Suppressor macrophage (primary cell): ENCODE measurements at places on chromosomes 16 and 17.

- peak; percentile 80 for DNase-seq
These were observed 7.6 kb downstream of the EPX start for GRCh38 chr17:58200024-58200633.

DNA sequence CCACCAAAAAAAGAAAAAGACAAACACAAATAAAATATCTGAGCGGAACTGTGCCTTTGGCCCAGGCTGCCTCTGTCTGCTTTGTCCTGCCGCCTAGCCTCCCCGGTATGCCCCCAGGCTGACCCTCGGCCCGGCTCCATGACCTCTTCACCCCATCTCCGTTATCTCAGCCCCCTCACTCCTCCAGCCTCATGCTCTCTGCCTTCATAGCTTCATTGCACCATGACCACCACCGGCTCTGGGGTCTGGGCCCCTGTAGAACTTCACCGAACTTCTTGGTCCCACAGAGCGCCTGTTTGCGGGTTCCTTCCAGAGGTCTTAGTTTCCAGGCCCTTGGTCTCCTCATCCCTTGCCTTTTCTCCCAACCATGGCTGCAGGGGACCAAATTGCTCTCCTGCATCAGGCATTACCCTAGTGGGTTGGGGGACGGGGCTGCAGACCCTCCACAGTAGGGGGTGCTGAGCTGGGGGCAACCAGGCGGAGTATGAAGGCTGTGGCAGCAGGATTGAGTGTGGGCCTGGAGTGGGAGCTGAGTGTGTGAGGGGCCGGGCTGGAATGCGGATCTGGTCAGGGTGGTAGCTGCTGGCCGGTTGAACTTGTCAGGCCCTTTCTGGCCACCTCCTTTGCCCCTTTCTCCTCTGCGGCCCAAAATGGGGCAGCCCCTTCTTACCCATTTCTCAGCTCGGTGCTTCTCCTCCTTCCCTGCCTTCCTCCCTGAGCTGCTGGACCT lies 6.9 kb downstream of the HIRIP3 start:
- no peak for DNase-seq

- peak; percentile 75 for DNase-seq
These were observed 9.4 kb downstream of the SNX20 start for GRCh38 chr16:50671644-50672260.

DNA sequence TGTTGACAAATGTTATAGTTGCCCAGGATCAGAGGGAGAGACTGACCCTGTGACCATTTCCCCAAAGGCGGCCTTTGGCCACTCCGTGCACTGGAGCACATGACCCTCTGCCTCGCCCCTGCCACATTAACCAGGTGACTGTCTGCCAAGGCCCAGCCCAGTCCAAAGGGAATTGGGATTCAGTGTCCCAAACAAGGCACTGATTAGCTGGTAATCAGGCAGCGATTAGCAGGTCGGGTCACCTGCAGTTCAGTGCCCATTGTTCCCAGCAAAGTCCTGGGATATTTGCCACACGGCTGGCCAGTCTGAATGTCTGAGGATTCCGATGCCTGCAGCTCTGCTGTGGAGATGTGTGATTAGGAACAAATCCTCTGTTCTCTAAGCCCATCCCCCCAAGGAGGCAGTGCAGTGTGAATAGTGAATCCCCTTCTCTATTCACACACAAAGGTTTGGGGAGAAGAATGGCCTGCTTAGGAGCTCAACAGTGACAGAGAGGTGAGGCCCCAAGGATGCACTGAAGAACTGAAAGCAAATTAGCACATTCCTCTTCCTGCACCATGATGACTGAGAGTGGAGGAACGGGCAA lies 123.1 kb upstream of the MAF start:
- DNase-seq: no peak

- DNase-seq: no peak
These were observed 1.3 kb upstream of the KRTAP4-9 start for GRCh38 chr17:41103896-41104295.

GRCh38 chr16:2250652-2251295 lies 613 bp downstream of the ECI1 start:
- no peak for DNase-seq

DNA sequence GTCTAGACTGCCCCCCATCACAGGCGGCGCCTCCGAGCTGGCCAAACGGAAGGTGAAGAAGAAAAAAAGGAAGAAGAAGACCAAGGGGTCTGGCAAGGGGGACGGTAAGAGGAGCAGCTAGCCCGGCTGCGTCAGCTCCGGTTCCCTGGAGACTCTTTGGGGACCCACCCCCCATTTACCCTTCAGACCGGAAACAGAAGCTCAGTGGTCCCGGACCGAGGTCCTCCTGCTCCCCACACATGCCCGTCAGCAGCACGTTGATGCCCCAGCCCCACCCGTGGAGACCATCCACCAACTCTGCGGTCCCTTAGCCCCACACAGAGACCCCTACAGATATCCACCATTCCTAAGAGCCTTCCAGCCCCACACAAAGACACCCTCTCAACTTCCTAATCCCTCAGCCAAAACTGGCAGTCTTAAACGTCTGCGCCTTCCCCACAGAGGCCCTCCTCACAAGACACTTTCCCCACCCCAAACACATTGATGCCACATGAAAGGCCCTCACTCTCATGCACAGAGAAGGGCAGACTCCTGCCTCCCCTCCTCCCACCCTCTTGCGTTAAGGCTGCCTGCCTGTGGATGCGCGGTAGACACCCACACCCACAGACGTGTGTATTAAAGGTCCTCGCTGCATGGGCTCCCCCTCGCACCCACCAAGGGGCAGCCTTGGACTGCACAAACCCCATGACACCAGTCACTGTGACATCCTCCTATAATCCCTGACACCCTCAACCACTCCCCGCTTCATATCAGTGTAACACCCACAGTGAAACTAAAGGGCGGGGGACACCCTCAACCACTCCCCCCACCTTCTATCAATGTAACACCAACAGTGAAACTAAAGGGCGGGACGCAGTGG lies 58.2 kb upstream of the RPH3AL start:
- peak; percentile 47 for DNase-seq

GRCh38 chr17:82941021-82942001 lies 101.5 kb upstream of the ZNF750 start:
- no peak for DNase-seq

GRCh38 chr16:4607841-4608703 lies 6.6 kb downstream of the UBALD1 start:
- no peak for DNase-seq

DNA sequence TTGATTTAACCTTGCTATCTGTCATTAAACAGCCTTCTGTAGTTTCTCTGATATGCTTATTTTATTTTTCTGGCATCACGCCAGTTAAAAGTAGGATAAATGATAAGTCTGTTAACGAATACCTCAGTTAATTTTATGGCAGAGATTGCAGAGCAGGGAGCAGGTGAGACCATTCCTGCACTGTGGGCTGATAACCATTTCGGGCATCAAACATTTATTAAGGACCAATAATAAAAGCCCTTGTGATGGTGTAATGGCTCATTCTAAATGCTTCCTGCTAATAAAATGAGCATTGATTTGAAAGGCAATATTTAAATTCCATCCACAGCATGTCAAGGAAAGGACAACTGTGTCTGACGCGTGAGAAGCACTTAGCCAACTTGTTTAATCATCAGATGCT lies 94.1 kb downstream of the ASIC2 start:
- no peak for DNase-seq

GRCh38 chr16:88430185-88430523 lies 22.9 kb upstream of the ZFPM1 start:
- DNase-seq: peak; percentile 16

GRCh38 chr17:64051153-64051552 lies 30.7 kb upstream of the ICAM2 start:
- DNase-seq: no peak

DNA sequence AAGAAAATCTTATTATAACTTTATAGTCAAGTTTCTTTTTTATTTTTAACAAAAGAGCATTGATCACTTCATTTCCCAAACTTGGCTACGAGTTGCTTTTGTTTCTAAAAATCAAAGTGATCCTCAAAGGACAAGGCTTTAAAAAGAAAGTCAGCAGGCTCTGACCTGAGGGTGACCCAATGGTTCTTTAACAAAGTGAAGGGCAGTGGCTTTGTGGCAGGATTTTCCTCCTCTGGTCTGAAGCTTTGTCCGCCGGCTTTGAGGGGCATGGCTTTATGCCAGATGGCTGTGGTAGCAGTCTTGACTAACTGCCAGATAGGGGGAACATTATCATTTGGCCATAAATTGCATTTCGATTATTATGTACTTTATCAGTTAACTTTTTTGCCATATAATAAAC lies 28.5 kb downstream of the IQCK start:
- DNase-seq: no peak

DNA sequence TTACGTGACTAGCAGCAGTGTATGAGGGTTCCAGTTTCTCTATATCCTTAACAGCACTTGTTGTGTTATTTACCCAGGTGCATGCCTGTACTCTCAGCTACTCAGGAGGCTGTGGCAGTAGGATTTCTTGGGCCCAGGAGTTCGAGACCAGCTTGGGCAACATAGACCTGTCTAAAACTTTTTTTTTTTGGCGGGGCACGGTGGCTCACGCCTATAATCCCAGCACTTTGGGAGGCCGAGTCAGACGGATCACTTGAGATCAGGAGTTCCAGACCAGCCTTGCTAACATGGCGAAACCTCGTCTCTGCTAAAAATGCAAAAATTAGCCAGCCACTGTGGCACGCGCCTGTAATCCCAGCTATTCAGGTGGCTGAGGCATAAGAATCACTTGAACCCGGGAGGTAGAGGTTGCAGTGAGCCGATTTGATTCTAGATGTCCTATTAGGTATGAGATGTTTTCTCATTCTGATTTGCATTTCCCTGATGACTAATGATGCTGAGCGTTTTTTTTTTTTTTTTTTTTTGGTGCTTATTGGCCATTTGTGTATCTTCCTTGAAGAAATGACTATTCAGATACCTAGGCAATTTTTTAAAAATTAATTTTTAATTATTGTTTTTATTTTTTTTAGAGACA lies 13.4 kb downstream of the CASC3 start:
- DNase-seq: no peak

- DNase-seq: peak; percentile 69
These were observed 2.7 kb downstream of the NDUFAF8 start for GRCh38 chr17:81241648-81242420.

DNA sequence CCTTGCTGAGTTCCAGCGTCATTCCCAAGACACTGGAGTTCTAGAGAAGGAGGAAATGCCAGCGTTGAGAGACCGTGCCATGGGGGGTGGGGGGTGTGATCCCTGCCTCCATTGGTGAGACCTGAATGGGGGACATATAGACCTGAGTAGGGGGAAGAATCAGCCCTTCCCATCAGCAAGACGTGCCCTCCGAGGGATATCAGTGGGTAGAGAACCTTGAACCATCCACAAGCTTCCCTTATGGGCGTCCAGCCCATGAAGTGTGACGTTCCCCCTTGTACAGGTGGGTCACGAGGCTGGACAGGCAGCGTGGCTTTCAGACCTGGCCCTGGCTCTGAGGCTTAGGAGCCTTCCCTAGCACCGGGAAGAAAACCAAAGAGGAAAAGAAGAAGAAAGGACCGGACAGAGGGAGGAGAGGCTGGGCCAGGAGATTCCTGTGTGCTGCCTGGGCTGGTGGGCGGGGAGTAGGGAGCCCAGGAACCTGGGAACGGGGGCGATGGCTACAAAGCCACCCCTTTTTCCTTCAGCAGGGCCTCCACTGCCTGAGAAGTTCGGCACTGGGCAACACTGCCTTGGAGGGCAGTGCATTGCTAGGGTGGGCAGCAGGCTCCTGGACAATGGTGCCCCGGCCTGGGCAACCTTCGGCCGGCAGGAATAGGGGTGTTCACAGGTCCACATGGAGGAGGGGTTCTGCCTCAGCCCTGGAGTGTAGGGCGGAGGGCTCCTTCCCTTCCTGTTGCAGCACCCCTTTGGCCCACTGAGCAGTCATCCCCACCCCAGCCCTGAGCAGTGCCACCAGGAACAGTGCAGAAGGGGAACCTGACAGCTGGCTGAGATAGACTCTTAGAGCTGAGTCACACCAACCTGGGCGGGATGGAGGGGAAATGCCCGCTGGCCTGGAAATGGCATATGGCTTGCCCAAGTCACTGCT lies 7.2 kb downstream of the RAB11FIP4 start:
- peak; percentile 46 for DNase-seq

- no peak for DNase-seq
These were observed 44.7 kb upstream of the LGALS9 start for GRCh38 chr17:27586203-27586721.

- DNase-seq: no peak
These were observed 10.9 kb upstream of the FAM83G start for GRCh38 chr17:19015428-19015827.

DNA sequence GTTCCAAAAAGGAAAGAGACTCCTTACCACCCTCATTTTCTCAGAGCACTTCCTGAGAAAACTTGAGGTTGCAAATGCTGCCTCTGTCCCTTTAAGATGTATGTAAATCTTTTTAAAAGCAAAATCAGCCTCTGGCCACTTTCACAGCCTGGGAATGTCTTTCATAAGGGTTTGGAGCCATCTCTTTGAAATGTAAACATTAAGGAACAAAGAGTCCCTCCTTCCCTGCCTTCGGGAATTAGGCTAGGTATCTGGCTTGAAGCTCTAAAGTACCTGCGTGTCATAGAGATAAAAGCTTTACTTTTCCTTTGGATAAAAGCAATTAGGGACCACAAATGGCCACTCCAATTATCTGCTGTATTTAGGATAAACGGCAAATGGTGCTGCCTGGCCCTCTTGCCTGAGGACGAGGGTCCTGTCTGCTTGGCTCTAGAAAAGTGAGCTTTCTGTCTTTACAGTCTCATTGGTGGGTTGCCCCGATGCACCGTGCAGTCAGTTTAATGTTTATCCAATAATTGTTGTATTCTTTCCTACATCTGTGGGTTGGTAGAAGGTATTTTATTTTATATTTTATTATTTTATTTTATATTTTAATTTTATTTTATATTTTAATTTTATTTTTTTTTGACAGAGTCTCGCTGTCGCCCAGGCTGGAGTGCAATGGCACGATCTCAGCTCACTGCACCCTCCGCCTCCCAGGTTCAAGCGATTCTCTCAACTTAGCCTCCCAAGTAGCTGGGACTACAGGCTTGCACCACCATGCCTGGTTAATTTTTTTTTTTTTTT lies 23.9 kb downstream of the NLRC3 start:
- DNase-seq: no peak

- no peak for DNase-seq
These were observed 97.4 kb upstream of the CIBAR2 start for GRCh38 chr16:85209526-85210121.

DNA sequence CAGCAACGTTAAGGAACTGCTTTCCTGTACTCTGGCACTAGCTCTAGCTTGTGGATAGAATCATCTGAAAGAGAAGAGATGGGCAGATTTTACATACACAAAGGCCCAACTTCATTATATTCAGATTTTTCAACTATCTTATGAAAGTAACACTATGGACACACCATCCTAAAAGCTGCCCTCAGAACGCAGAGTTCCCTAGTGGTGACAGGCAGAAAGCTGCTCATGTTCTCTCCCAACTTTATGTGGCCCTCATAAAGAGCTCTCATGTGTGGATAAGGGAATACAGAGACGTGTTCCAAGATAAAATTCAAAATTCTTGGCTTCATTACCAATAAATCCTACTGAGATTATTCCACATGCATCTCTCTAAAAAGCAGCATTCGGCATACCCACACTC lies 1.5 kb downstream of the CFAP20 start:
- DNase-seq: no peak
